ENCODE measurements at places on chromosomes 13 and 19.
A peak's percentile ranks its signal among the peaks of the same experiment; 100 is the strongest.

DNA sequence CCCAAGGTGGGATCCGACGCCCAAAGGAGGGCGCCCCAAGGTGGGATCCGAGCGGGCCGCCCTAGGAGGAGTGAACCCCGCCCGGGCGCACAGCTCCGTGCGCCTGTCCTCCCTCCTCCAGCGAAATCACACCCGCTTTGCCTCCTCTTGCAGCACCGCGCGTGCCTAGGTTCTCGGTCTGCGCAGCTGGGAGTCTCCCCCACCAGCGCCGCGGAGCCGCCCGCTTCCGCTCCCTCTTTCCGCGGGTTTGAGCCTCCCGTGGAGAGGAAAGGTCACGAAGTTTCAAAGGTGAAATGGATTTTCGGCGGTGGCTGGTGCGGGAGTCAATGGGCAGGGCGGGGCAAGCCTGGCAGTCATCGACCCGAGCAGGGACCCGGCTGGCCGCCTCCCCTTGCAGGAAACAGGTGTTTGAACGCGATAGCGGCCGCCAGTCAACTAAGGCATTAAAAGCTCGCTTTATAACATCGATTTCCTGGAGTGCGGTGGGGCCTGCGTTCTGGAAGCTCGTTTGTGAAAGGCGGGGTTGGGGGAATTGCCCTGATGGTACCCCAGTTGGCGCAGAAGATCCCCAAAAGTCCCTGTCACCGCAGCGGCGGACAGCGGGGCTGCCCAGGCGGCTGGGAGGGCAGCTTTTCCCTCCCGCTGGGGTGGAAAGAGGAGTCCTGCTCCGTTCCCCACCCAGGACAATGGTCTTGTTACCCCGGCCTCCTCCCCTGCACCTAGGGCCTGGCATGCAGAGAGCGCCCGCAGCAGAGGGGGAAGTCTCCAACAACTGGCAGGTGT is 9.0 kb upstream of the SOX1 start:
- peak; percentile 38 for DNase-seq

- DNase-seq, result peak; percentile 26
Measured at GRCh38 chr19:28468701-28469459, 744.1 kb downstream of the UQCRFS1 start.

DNA sequence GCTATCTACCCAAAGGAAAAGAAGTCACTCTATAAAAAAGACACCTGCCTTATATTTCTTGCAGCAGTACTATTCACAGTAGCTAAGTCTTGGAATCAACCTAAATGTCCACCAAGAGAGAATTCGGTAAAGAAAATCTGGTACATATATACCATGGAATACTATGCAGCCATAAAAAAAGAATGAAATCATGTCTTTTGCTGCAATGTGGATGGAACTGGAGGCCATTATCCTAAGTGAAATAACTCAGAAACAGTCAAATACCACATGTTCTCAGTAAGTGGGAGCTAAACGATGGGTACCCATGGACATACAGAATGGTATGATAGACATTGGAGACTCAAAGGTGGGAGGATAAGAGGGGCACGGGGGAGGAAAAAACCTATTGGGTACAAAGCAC is 82.5 kb upstream of the KCTD15 start:
- no peak for DNase-seq

DNA sequence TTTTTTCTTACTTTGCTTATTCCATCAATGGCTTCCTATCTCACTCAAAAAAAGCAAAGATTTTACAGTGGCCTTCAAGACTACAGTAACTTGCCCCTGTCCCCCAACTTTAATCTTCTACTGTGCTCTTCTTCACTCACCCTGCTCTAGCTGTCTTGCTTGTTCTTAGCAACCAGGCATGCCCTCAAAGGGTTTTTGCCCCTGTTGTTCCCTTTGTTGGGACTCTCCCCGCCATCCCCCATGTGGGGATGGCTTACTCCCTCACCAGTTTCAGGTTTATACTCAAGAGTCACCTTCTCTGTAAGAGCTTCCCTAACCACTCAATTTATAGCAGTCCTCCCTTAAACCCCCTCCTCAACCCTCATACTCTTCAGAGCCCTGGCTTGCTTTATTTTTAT is 5.4 kb downstream of the MTMR6 start:
- no peak for DNase-seq

- DNase-seq, result no peak
Measured at GRCh38 chr19:7983286-7983950, 22.0 kb downstream of the ELAVL1 start.

All from activated naive CD8-positive, alpha-beta T cell treated with anti-CD3 and anti-CD28 coated beads, Interleukin-2, amount 10 ng/mL, durations not matched to agents 7 days and 5 days (primary cell).